ENCODE measurements at places on chromosomes 7 and 10.

GRCh38 chr7:30463405-30464145, 15.0 kb downstream of the NOD1 start:
- no peak for DNase-seq

GRCh38 chr7:138587485-138587884, 113.7 kb downstream of the SVOPL start:
- no peak for DNase-seq

DNA sequence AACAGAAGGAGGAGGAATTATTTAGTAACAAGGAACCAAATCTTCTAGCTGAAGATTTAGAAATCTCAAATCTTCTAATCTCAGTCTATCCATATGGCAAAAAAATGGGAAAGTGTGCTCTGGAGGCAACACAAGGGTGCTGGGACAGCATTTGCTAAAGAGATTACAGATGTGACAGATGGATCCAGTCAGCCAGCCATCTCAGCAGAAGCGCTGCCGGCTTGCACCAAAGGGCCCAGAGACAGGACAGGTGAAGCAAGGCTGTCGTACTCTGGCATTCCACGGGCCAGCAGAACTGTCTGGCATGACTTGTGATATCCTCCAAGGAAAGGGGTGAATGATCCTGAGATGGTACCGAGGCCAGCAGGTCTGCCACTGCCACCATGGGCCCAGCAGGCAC, 45.7 kb upstream of the GJD4 start:
- no peak for DNase-seq

DNA sequence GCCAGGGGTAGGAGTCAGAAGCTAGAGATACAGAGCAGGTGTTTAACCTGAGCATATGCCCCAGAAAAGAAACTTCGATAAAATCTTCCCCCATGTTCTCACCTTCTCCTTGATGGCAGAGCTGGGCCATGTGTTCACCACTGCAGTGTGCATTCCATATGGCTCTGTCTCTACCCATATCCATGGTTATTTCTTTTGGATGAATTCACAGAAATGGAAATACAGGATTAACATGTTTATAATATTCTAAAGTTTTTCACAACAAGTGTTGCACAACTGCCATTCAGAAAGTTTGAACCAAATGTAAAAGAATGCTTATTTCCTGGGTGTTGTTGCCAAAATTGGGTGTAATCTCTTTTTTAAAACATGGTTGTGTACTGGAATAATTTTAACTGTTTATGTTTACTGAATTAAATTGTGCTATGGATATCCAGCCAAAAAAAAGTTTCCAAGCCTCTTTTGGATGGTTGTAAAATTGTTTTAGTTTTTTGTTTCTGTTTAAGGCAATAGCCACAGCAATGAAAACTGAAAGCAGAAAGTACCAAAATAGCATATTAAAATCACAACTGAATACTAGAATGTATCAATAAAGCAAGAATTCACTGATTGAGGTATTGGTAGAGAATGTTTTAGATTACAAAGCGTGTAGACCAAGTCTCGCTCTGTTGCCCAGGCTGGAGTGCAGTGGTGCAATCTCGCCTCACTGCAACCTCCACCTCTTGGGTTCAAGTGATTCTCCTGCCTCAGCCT, 19.9 kb upstream of the CCNY start:
- no peak for DNase-seq

GRCh38 chr7:101201695-101202602, 1.1 kb upstream of the MOGAT3 start:
- DNase-seq = no peak

- DNase-seq = no peak
These were observed 178.4 kb downstream of the CRPPA start for GRCh38 chr7:16242920-16243319.

- DNase-seq = no peak
These were observed 58.3 kb upstream of the NANOS1 start for GRCh38 chr10:118971187-118971586.

DNA sequence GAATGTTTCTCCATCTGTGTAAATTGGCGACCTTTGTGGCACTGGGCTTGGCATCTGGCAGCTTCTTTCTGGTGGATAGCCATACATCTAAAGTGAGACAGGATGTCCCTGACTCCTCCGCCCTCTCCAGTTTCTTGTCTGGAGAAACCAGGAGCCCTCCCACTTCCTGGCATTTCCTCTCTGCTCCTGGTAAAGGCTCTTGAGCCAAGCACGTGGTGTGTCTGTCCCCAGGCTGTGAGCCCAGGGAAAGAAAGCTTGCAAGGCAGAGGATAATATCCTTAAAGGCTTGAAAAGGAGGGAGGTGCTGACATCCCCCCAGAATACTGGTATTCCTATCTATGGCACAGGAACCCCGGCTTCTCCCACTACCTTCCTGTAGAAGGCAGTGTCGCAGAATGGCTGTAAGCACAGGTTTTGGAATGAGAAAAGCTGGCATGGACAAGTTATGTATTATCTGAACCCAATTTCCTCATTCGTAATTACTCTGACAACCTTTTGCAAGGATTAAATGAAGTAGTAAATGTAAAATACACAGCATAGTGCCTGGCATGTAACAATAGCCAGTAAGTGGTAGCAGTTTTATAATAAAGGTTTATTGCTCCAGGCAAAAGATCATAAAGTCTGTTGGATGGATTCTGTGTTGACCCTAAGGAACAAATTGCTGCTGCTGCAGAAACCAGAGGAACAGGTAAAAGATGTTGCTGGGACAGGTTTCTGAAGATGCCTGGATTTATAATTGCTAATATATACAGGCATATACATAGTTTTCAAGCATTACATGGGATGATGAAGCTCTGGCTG, 11.8 kb upstream of the ACSL5 start:
- no peak for DNase-seq

DNA sequence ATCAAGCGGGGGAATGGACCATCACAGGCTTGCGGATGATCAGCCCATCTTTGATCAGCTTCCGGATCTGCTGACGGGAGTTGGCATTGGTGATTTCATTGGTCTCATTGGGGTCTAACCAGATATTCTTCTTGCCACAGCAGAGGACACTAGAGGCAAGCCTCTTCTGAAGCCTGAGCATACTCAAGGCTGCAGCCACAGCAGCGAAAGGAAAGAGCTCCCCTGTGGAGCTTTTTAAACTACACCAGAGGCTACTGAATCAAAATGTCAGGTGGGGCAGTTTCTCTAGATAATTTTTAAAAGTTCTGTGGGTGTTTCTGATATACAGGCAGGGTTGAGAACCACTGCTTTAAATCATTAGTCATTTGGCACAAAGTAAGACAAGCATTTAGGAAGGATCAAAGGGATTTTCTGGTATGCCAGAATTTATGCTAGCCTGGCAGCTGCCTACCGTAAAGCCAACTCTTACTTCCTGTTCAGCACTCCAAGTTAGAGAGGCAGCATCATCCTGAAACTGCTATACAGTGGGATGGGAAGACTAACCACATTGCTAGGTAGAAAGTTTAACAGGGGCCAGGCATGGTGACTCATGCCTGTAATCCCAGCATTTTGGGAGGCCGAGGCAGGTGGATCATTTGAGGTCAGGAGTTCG, 7.0 kb downstream of the NAPEPLD start:
- DNase-seq = no peak

DNA sequence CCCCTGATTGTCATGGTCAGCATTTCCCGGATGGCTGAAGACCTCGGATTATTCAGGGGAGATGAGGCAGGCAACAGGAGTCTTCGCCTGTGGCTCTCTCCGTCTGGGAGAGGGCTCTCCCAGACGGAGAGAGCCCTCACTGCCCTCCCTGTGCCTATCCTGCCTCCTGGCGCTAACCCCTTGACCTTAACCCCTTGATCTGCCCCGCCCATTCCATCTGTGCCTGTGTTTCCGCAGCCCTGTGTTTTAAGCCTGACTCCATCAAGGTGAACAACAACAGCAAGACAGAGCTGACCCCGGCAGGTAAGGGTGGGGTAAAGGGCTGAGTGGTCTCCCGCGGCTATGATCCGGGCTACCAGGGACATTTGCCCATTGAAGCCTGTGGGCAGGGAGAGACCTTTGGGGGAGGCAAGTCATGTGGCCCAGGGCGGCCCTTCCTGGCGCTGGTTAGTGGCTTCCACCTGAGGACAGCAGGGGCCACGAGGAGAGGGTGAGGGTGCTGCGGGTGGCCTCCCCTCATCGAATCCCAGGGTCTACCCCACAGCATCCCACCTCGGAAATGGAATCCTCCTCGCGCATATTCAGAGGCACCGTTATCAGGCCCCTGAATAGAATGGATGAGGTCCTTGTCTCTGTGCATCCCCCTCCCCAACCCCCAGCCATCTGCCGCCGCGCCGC, 4.2 kb upstream of the MUC12 start:
- DNase-seq = no peak

DNA sequence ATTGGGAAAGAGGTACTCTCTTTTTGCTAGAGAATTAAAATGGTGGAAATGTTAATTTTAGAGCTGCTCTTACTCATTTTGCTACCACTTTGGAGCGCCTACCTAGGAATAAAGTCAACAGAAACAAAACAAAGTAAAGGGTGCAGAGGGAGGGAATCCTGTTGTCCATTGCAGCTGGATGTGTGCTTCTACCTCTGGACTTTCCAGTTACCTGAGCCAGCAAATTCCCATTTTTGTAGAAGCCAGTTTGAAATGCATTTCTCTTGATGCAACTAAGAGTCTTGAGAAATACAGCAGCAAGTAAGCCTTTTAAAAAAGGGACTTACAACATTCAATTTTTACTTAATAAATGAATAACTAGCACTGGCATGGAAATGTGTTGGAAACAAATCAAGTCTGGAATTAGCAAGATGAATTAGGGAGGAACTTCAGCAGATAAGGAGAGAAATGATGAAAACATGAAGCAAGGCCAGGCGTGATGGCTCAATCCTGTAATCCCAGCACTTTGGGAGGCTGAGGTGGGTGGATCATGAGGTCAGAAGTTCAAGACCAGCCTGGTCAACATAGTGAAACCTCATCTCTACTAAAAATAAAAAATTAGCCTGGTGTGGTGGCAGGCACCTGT, 113.5 kb upstream of the CTTNBP2 start:
- DNase-seq = no peak

DNA sequence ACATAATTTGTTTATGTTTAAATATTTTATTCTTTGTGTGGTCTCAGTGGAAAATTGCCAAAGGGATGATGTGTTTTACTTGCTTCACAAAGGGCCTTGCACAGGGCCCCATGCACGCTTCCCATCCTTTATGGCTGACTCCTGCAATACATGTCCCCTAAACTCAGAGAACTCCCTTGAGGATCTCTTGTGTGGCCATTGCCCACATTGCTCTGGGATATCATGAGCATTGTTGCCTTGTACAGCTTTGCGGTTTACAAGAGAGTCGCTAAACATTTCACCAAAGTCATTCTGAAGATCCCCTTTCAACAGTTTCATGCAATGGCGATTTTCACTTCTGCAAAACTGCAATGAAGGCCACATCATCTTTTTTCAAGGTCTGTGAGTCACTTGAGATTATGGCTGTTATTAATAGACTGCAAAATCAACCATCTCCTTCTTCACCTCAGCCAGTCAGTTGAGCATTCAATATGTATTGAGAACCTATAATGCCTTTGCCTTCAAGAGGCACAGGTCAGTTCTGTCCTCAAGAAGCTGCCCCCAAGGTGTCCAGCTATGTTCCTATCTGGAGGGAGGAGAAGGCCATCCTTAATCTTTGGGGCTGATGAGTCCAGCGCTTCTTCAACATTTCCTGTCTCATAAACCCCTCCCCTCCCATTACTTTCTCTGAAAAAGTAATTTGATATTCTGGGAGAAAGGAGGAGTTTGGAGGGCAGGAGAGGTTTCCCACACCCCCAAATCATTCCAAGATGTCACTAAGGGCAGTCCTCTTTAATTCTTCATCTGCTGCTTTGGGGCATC, 108.1 kb downstream of the CCDC71L start:
- no peak for DNase-seq

DNA sequence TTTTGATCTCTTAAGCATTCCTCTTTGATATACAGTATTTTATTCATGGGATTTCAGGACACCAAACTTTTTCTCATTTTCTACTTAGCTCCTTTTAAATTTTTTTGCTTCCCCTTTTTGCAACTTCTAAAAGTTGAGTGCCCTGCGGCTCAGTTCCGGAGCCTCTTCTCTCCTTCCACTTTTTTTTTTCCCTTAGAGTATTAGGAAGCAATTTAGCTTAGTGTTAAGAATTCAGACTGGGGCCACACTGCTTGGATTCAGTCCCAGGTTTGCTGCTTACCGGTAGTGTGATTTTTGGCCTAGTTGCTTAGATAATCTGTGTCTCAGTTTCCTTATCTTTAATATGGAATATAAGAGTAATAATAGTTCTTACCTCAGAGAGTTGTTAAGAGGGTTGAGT, 3.4 kb downstream of the STAM start:
- DNase-seq = no peak

DNA sequence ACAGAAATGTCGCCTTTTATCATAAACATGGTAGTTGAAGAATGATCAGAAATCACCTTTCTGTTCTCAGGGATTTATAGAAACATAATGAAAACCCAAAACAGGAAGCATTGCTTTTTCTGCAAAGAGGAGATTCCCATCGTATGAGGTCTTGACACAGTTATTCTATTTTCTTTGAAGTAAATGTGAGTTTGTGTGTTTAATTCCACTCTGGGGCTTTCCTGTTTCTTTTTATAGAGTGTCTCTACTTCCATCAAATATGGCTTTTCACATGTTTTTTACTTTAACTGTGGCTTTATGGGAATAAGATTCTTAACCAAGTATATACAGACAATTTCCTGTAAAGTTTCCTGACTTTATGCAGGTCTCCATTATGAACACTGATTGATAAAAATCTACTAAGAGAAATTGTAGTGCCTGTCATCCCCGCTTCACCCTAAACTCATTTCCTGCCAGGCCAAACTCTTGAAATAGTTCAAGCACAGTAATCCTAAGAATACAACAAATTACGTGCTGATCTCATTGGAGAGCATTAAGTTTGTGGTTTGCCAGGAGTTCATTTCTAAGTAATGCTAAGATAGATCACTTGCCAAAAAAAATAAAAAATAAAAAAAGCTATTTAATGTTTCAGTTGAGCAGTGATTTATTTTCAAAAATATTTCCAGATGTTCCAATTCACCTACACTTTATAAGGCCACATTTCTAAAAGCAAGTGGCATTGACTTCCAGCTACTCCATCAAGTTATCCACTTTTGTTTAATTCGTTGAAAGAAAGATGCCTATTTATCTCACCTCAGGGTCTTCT, 52.2 kb upstream of the SEC61G start:
- no peak for DNase-seq

GRCh38 chr10:131144196-131144595, 167.3 kb downstream of the TCERG1L start:
- DNase-seq = no peak

- DNase-seq = no peak
These were observed 429.3 kb upstream of the TPK1 start for GRCh38 chr7:145265180-145265579.

GRCh38 chr10:17025444-17026295, 103.9 kb downstream of the CUBN start:
- no peak for DNase-seq

DNA sequence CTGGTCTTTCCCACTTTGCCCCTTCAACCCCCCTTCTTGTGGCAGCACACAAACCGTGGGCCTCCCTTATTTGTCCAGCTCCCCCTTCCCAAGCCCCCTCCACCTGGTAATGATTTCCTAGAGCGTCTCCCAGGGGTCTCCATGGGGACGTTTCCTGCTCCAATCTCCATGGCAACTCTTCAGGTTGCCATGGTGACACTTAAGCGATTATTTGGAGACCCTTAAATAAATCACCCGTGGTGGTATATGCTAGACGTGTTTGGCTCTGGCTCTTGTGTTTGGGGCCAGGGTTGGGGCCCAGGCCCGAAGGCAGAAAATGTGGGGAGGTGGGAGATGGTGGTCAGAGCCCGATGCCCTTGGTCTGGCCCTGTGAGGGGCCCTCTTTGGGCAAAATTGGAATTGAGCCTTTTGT, 41.1 kb upstream of the DLG5 start:
- DNase-seq = no peak

- DNase-seq = no peak
These were observed 103.0 kb downstream of the NXPH1 start for GRCh38 chr7:8536431-8536830.

- no peak for DNase-seq
These were observed 83.4 kb downstream of the VOPP1 start for GRCh38 chr7:55488804-55489340.
